ENCODE measurements at places on chromosomes 3 and 15.
A peak's percentile ranks its signal among the peaks of the same experiment; 100 is the strongest.

- no peak for DNase-seq
These were observed 61.1 kb upstream of the GPD1L start for GRCh38 chr3:32045091-32045915.

GRCh38 chr3:47409688-47410416 is 29.0 kb downstream of the PTPN23 start:
- DNase-seq = no peak

DNA sequence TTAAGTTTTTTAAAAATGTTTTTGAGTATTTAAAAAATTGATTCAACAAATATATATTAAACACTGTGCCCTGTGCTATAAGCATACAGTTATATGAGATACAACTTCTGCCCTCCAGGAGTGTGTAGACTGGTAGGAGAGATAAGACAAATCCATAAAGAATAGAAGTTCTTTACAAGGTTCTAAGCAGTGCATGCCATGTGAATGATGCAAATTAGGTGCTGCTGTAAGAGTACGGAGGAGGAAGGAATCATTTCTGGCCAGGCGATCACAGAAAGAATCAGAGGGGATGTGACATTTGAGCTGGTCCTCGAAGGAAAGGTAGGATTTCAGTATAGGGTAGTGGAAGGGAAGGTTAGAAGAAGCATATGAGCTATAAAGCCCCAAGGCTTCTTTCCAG is 14.0 kb downstream of the MAPKBP1 start:
- DNase-seq = no peak

GRCh38 chr3:179591313-179591712 is 13.1 kb downstream of the MRPL47 start:
- no peak for DNase-seq

DNA sequence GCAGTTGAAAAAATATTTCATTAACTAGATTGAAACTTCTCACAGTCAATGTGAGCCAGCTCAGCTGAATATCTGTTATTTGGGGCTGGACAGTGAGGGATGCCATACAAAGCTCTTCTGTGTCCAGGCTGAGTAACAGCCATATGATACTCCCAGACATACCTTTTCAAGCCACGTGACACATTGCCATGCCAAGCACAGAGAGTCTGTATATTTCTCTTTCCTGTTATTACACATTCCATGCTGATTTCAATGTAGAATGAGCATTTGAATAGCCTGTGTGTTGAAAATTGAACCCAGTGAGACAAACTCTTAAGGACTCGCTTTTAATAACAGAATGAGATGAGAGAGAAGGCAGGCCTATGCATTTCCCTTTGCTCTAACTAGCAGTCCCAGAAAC is 334.7 kb upstream of the RASGRP1 start:
- no peak for DNase-seq

- no peak for DNase-seq
These were observed 302.4 kb downstream of the EPHB1 start for GRCh38 chr3:135097276-135097946.

DNA sequence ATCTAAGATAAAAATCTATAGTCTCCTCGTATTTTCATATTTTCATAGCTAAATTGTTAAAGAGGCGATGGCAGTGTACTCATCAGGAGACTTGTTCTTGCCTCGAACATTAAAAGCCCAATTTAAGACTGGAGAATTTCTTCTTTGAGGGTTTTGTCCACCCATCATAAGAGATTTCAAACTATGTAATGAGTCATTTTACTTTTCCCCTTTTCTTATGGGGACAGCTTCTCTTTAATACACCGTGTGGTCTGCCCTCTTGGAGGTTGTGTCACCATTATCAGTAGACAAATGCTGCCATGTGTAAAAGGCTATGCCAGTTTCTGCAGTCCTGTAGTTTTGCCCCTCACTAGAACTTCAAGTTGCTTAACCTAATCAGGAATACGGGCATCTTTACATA is 16.9 kb downstream of the TGFBR2 start:
- no peak for DNase-seq

- no peak for DNase-seq
These were observed 26.9 kb upstream of the MFSD1 start for GRCh38 chr3:158774965-158775364.

DNA sequence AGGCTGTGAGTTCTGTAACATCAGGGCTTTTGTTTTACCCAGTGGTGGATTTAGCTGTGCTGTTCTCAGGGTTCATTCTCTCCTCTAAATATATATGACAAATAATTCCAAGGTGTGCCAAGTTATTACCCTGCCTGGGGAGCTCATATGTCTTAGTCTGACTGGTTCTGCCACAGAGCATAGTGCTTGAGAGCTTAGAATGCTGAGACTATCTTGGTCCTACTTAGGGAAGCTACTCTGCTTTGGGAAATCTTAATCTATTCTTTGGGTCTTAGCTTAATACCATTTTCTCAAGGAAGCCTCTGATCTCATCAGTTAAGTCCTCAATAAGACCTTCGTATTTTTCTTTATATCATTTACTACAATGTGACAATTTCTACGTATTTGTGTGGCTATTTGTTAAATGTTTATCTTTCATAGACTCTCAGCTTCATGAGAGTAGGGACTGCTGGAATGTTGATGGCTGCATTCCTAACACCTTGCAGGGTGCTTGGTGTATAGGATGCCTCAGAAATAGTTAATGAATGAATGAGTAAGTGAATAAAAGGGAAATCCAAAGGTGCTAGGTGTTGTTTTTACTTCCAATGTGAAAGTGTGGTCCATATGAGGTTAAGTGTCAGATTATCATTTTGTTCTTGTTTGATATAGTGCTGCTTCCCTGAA is 1.8 kb downstream of the OTOL1 start:
- no peak for DNase-seq

GRCh38 chr3:126836220-126836860 is 132.3 kb downstream of the CHCHD6 start:
- no peak for DNase-seq

DNA sequence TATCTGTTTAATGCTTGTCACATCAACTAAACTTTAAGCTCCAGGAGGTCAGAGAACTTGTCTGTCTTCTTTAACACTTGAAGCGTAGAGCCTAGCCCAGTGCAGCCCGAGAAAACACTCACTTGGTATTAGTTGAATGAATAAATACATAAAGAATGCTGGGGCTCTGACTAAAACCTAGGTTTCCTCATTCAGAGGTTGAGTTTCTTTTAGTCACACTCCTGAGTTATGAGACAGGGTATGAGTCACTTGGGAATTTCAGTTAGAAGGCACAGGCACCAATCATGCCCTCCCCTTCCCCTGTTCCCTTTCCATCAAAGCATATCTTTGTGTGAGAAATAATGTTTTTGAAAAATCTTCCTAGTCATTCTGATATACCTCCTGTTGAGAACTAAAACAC is 589.8 kb upstream of the DPPA4 start:
- no peak for DNase-seq

GRCh38 chr3:94258851-94259250 is 196.0 kb downstream of the NSUN3 start:
- no peak for DNase-seq

- peak; percentile 1 for DNase-seq
These were observed 9.4 kb downstream of the NAA50 start for GRCh38 chr3:113736548-113737089.

GRCh38 chr3:149808209-149808829 is 4.7 kb upstream of the RNF13 start:
- DNase-seq = peak; percentile 29

DNA sequence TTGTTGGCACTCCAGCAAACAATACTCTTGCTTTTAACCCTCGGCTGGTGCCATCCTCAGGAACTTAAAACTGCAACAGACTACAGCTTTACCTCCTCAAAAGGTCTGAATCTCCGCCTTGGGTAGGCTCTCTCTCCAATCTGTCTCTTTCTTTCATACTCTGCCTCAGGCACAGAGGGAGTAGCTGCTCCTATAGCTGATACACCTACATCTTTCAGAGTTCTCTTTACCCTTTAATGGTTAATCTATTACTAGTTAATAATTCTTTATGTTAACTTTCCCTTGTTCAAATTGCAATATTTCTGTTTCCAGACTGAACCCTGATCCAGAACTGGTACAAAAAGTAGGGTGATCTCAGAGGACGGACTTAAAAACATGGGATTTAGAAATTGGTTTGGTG is 66.2 kb downstream of the MAP4 start:
- DNase-seq = no peak

DNA sequence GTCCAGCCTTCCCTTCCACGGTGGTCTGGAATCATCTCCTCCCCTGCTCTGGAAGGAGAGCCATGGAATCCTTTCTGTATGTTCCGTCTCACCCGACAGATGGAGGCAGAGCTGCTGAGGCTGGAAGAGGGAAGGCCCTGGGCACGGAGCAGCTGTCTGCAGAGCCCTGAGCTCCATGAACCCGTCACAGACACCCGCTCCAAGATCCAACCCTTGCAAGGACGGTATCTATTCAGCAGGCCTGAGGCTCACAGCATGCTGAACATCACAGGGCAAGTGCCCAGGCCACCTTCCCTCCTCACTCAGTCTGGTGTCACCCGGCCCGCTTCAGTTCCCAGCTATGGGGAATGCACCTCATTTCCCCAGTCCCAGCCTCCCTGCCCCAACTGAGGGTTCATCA is 103.9 kb downstream of the LRIG1 start:
- no peak for DNase-seq

- peak; percentile 11 for DNase-seq
These were observed 32.3 kb downstream of the TMOD3 start for GRCh38 chr15:51861557-51862359.

DNA sequence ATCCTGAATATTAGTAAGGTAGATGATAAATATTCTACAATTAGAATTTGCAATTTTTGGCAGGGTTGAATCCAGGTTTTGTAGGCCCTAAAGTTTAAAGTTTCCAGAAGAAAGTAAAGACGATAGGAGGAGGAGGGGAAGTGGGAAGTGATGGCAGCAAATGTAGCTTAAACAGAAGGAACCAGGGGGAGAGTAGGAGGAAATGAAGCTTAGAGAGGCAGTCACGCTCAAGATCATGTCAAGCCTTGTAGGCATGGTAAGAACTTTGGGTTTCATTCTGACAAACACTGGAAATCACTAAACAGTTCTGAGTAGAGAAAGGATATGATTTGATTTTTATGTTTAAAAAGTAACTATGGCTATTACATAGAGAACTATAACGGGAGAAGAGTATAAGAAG is 63.9 kb downstream of the NR2E3 start:
- no peak for DNase-seq

DNA sequence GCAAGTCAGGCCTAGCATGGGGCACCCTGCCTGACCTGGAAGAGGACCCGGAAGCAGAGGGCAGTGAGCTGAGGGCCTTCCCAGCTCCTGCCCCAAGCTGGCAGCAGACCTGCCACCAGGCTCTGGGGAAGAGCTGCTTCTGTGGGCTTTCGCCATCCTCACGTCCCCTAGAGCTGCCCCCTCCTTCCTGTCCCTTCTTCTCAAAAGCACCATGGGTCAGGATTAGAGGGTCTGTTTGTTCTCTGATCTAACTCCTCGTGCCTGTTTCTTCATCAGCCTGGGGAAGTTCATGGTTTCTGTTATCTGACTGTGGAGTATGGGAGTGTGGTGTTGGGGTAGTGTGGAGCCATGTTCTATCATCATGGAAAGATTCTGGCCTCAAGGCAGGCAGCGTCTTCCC is 58.4 kb upstream of the POLG start:
- DNase-seq = no peak

DNA sequence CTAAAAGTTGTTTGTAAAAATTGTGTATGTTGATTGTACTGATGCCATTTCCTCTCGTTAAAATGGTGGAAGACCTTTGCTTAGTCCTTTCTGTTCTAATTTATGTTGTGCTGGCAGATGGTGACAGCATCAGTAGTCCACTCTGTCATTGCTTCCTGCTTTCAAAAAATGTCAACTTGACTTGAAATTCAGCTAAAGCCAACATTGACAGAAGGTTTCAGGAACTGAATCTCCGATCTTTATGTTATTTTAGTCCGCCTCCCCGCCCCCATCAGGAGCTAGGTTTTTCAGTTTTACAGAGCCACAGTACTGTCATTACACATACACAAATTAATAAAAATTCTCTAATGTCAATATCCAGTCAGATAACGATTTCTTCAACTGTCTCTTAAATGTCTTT is 1.5 kb downstream of the CEP63 start:
- DNase-seq = no peak

DNA sequence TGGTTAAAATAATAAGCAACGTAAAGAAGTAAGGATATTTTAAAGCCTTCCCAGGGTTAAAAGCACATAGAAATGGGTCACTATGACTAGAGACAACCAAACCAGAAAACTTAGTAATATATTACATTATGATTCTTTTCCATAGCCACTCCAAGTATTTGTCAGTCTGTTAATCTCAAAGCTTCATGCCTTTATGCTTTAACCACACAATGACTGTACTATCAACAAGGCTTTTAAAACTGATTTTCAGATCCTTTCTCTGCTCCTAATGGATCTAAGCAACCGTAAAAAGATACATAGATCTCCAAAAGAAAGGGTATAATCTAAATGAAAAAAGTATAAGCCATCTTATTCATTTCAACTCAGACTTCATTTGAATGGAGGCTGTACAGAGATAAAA is 14.4 kb downstream of the SECISBP2L start:
- no peak for DNase-seq

DNA sequence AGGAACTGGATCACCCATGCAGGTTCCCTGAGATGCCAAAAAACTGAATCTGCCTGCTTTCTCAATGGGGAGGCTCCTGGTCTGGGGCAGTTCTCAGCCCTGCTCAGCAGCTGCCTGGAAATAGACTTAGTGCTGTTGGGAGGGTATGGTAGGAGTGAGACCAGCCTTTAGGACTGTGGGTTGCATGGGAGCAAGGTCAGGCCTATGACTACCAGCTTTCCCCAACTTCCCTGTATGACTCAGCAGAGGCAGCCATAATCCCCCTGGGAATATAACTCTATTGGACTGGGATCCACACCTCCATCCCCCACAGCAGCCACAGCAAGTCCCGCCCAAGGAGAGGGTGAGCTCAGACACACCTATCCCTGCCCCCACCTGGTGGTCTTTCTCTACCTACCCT is 87.0 kb downstream of the CFAP44 start:
- no peak for DNase-seq

- no peak for DNase-seq
These were observed 45.0 kb downstream of the DLG1 start for GRCh38 chr3:197253238-197253947.

DNA sequence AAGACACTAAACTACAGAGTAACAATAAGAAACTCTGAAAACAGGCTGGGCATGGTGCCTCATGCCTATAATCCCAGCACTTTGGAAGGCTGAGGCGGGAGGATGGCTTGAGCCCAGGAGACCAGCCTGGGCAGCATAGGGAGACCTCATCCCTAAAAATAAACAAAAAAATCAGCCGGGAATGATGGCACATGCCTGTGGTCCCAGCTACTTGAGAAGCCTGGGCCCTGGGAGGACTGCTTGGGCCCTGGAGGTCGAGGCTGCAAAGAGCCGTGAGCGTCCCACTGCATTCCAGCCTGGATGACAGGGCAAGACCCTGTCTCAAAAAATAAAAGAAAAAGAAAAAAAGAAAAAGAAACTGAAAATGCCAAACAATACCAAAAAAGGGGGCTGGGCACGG is 55.4 kb downstream of the TMCC1 start:
- no peak for DNase-seq

GRCh38 chr3:157523814-157524213 is 20.6 kb upstream of the VEPH1 start:
- DNase-seq = no peak

DNA sequence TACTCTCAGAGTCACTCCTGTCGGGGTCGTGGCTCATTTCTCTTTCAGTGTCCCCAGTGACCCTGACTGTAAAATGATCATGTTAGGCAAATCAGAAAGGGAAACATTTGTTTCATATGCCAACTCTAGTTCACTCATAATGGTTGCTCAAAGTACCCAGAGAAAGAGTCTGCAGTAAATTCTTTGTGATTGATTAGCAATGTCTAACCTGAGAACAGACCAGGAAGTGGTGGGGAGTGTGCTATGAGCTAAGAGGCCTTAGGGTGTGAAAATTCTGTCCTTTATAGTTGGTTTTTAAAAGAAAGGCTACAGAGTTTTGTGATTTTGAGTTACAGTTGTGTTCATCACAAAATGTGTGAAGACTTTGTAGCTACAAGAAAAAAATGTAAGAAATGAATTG is 108.9 kb downstream of the EDEM1 start:
- no peak for DNase-seq
